ENCODE measurements at places on chromosomes 2 and 18. TPM values are rescaled to one million over a fixed set of nuclear protein-coding genes. Genes with fewer than 3 reads are reported as not detected.

- peak; percentile 42 for DNase-seq
Observed at GRCh38 chr18:8707556-8708300, 2.4 kb downstream of the MTCL1 start.

GRCh38 chr2:98730053-98730706, 752 bp downstream of the MGAT4A start:
- peak; percentile 3 for DNase-seq

DNA sequence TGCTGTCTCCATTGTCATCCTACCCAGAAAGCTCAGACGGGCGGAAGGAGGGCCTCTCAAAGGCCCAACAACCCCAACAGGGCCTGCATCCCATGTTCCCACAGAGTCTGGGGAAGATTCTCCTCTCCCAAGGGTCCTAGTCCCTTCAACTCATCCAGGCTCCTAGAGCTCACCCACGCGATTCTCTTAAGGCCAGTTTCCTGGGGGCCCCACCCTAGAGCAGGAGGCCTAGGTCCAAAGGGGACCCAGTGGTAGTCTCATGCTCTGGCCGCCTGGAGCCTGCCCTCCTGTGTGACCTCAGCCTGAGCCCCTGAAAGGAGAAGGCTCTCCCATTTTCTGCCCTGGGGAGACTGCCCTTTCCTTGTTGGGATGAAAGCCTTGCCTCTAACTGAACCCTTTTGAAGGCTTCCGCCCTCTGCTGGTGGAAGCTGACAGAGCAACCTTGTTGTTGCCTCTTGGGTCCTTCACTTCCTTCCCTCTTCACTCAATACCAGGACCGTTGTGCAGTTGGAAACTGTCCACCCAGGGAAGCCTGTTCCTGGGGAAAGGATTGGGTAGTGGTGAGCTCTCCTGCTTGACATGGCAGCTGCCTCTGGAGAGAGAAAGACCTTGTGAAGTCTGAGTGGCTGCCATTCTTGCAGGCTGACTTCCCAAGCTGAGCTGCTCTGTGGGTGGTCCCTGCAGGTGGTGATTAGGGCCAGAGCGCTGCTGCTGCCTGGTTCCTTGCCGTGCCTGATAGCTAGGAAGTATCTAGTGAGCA, 86.0 kb upstream of the ALPP start:
- no peak for DNase-seq

- DNase-seq: no peak
Observed at GRCh38 chr18:42025491-42025890, 70.5 kb downstream of the PIK3C3 start.

DNA sequence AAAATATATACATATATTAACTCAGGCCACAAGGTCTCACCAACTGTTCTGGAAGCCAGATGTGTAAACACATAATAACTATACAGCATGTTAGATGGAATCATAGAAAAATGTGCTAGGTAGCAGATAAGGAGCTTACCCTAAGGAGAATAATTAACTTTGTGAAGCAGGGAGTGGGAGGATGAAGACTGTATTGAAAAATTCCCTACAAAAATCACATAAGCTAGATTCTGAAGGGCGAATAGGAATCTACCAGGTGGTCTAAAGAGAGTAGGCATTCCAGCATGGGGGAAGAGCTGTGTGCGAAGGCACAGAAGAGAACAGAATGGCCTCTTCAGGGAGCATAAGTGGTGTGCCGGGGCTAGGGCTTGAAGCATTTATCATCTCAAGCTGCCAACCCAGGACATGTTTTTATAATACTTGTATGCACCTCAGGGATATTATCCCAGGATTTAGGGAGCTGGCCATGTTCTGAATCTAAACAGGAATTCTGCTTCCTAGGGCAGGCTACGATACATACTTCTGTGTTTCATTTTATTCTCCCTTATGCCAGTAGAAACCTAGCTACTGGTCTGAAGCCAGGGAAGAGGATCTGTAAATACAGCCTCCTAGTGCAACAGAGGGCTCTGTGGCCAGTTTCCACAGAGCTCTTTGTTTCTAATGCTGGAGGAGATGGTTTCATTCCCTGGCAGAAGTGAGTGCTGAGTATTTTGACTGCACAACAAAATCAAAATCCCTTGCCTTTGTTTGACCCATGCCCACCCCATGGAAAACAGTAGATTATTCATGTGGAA, 56.7 kb downstream of the NEMP2 start:
- no peak for DNase-seq

The WDR43 gene
- 35.9 TPM for total RNA-seq

The CRYGD gene
- not detected for total RNA-seq

The ANO7 gene
- total RNA-seq: 1.0 TPM

The RMDN2 gene
- 1.3 TPM for total RNA-seq

Measured in dermis microvascular lymphatic vessel endothelial cell (primary cell).